Stimulated activated CD4-positive, alpha-beta T cell treated with anti-CD3 and anti-CD28 coated beads, TNF-alpha, amount 100 ng/mL, for 1 hour (primary cell): ENCODE measurements at places on chromosomes 13 and 19.

GRCh38 chr13:73677048-73677601 lies 457.1 kb downstream of the KLF12 start:
- no peak for DNase-seq

- DNase-seq: no peak
These were observed 10.7 kb downstream of the LILRA5 start for GRCh38 chr19:54302257-54302656.

DNA sequence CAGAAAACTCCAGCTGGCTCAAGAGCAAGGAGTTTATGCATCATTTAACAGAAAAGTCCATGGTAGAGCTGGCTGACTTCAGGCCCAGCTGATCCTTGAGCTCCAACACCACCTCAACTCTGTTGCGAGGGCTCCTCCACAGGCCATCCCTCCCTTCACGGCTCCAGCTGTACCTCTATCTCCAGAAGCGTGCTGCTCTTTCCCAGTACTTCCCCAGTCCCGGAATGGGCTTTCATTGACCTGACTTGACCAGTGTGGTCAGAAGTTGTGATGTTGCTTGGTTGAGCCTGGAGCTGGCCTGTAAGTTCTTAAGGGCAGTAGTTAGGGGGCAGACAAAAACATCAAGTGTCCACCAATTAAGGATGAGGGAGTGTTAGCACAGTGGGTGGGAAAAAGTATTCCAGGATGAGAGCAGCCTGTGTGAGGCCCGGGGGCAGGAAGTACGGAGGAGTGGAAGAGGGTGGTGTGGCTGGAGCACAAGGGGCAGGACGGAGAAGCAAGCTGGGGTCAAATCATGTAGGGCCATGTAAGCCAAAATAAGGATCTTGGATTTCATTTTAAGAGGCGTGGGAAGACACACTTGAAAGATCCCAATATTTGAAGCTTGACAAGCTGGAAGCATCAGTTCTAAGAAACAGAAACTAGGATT lies 24.0 kb downstream of the SKA3 start:
- no peak for DNase-seq

DNA sequence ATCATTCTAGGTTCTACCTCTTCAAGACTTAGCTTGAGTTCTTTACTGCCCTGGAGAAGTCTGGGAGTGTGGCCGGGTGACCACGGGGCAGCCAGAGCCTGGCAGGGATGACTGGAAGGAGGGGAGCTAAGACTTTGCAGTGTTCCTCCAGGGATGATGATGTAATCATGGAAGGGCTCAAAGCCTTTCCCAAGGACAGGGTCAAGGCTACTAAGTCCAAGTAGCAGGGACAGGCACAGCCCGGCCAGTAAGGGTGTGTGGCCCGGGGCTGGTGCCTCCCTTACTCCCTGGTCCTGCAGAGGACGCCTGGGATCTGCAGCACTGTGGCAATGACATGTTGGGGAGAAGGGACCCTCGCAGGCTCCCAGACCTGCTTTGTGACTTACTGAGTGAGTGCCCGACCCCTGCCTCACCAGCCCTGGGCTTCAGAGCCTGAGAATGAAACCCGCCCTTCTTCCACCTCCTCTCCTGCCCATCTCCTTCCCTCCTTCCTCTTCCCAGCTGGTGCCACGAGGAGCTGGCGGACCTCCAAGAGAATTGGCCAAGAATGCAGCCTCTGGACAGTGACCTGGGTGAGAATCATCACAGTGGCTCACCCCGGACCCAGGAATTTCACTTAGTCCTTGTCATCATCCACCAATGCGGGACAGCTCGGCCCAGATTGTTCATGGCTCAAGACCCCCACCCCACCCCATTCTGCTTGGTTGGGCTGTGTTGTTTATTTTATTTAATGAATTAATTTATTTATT lies 15.6 kb upstream of the FBXO17 start:
- DNase-seq: no peak
